ENCODE measurements at places on chromosomes 1 and 21.

GRCh38 chr1:228527596-228527995 is 40.4 kb downstream of the RNF187 start:
- no peak for DNase-seq

GRCh38 chr21:32065654-32066053 is 192.8 kb downstream of the HUNK start:
- DNase-seq, result no peak

DNA sequence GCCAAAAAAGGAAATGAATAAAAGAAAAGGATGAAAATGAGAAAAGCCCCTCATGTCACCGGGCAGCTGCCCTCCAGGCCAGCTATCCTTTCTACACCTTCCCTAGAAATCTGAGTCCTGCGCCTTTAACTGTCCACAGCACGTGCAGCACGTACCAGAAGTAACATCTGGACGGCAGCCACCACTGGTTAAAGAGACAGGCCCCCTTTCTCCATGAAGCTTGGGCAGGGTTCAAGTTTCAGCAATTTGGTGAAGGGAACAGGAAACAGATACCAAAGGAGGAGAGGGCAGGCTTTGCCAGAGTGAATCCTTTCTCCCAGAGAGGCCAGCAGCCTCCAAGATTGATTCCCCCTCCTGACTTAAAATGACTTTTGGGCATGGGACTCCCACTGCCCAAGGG is 3.6 kb upstream of the KIAA2013 start:
- DNase-seq, result no peak

GRCh38 chr1:37701051-37701450 is 8.7 kb downstream of the CDCA8 start:
- DNase-seq, result no peak

- DNase-seq, result no peak
Observed at GRCh38 chr1:80656641-80657040, 1144.1 kb upstream of the ADGRL2 start.

GRCh38 chr1:232776526-232777106 is 28.6 kb upstream of the MAP10 start:
- DNase-seq, result no peak

DNA sequence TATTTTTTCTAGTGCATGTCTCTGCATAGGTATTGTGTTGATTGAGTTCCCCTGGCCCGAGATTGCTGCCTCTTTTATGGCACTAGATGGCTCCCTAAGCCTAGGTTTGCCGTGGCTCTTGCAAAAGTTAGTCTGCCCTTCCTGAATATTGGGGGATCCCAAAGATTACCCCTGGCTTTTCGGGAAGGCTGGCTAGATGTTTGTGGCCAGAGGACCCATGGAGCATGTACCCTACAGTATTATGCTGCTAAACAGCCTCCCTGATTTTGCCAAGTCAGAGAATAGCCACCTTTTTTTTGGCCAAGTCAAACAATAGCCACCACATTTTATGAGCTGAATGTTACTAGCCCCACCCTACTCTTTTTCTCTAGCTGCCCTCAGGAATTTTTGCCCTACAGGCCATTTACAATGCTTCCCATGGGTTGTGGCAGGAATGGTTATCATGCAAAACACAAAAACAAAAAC is 343.2 kb downstream of the OLFM3 start:
- DNase-seq, result peak; percentile 22

DNA sequence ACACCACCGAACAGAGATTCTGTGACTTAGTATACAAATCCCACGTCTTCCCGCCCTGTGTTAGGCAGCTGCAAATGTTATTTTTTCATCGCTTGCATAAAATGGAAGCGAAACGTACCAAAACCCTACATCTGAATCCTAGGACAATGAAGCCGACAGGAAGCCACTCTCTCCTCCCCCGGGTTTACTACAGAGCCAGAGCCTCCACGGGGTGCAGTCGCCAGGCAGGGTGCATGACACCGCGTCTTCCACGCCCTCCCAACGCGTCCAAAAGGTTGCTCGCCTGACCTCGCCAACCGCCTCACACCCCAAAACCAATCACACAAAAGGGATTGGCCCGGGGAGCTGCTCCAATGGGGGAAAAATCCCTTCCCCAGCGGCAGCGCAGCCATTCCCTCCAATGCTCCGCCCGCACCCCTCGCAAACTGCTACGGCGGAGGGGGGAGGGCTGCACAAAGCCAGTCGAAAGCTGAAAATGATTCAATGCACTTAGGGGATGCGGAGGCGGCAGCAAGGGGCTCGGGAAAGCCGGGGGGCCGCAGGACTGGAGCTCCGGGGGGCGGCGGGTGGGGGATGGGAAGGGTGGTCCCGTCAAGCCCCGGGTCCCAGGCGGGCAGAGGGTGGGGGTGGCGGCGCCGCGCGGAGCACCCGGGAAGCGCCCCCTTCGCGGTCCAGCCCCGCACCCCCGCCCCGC is 701 bp downstream of the CEP170 start:
- peak; percentile 85 for DNase-seq

DNA sequence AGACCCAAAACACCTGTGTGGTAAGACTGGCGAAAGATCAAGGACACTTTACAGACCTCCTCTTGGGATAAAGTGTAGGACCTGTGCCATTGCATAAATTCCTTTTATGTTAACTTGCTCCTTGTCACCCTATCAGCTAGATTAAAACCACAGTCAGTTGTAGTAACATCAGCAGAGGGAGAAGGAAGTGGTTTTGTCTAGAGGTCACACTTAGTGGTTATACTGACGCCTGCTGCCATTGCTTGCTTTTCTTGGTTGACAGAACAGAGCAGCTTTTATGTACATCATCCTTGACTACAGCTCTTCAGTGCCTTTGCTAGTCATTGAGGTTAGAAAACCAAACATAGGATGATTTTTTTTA is 101.4 kb downstream of the PBX1 start:
- DNase-seq, result no peak

- DNase-seq, result no peak
Observed at GRCh38 chr21:17441370-17441769, 71.5 kb upstream of the CXADR start.

DNA sequence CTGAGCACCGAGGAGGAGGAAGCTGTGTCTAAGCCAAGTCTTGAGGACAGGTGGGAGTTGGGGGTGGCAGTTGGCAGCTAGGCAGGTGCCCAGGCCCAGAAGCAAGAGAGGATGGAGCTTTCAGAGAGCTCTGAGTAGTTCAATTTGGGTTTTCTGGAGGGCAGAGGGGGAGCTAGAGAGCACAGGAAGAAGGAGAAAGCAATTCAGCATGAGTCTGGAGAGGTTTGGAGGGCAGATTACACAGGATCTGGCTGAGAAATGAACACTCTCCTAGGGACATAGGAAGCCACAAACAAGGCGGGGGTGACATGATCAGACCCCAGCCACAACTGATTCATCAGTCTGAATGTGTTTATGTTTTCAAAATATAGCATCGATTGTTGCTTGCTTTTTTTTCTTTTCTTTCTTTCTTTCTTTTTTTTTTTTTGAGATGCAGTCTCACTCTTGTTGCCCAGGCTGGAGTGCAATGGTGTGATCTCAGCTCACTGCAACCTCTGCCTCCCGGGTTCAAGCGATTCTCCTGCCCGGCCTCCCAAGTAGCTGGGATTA is 23.8 kb downstream of the PTPRF start:
- DNase-seq, result peak; percentile 51

GRCh38 chr1:154714638-154715037 is 106.7 kb upstream of the ADAR start:
- peak; percentile 41 for DNase-seq

DNA sequence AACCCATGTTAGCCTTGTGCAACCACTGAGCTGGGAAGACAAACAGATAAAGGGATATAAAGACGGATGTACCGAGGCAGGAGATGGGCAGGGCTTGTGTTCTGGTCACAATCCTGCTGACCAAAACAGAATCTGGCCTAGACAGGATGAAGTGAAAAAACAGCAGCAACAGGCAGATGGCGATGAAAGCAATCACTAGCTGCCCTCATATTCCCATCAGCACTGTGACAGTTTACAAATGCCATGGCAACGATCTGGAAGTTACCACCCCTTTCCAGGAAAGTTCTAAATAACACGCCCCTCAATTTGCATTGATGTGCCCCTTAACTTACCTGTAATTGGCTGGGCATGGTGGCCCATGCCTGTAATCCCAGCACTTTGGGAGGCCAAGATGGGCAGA is 40.6 kb upstream of the CD46 start:
- DNase-seq, result peak; percentile 48

DNA sequence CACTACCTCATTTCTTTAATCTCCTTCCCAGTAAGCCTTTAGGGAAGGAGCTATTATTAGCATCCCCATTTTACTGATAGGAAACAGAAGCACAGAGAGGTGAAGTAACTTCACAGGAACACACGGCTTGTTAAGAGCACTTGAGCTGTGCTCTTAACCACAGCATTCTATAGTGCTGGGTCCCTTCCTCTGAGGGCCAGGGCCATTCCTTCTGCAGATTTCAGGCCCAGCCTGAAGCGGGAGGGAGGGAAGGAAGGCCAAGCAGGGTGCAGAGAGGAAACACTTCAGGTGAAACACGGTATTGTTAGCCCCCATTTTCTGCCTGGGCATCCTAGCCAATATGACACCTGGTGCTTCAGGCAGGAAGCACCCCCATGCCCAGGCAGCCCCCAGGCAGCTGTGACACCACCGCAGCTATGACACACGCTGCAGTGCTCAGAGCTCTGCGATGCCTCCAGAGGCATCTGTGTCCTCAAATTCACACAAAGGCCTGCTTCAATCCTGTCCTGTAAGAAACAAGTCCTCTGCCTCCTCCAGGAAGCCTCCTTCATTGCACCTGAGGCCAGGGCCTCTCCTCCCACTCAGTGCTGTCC is 4.5 kb upstream of the EXTL1 start:
- DNase-seq, result peak; percentile 81

GRCh38 chr1:74895411-74895810 is 162.5 kb downstream of the TYW3 start:
- peak; percentile 13 for DNase-seq

DNA sequence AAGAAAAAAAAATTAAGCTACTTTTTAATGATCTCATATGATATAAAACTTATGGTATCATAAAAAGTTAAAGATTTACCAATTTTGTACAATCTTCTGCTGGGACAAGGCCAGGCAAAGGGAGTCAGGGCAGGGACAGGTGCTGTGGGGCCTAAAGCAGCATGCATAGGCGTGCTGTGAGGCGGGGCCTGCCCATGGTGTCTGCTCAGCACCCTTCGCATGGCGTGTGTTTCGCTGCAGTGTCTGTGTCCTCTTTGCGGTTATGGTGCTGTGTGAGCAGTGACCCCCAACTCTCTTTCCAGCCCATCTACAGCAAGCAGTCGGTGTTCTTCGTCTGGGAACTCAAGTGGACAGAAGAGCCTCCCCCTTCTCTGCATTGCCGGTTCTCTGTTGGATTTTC is 13.4 kb upstream of the PWP2 start:
- no peak for DNase-seq

DNA sequence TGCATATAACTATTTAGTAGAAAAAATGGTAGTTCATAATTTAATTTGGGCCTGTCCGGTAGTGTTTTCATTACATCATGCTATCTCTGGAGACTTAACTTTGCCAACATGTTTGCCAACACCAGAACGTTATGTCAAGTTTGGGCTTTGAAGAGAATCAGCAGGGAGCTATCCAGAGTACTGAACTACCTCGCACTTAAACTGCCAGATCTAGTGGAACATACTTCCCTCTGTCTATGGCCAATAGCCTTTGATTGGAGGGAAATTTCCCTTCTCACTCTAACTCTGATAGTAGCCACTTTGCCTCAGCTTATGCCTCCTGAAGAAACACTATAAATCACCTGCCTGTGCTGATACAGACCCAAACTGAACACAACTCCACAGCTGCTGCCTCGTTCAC is 10.0 kb downstream of the LRRC53 start:
- no peak for DNase-seq

DNA sequence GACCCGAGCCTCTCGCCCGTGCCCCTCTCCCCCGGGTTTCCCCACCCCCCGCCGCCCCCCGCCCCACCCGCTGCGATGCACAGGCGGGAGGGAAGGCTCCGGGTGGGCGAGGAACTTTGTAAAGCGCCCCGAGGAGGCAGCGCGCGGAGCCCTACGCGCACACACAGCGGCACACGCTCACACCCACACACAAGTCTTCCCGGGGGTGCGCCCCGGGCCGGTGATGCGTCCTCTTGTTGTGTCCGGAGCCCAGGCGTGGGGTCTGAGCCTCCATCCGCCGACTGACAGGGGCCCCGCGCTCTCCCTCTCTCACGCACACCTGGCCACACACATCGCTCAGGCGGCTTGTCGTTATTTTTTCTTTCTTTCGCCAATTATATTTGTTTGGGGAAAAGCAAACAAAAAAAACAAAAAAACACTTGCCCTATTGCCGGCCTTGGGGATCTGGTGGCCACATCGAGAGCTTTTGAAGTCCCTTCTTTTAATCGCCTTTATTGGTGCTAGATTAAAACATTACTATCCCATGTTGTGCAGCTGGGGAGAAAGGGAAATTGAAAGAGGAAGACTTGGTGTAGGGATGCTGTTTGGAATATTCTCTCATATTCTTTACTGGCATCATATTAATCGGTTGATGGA is 770 bp downstream of the NTNG1 start:
- DNase-seq, result peak; percentile 59

DNA sequence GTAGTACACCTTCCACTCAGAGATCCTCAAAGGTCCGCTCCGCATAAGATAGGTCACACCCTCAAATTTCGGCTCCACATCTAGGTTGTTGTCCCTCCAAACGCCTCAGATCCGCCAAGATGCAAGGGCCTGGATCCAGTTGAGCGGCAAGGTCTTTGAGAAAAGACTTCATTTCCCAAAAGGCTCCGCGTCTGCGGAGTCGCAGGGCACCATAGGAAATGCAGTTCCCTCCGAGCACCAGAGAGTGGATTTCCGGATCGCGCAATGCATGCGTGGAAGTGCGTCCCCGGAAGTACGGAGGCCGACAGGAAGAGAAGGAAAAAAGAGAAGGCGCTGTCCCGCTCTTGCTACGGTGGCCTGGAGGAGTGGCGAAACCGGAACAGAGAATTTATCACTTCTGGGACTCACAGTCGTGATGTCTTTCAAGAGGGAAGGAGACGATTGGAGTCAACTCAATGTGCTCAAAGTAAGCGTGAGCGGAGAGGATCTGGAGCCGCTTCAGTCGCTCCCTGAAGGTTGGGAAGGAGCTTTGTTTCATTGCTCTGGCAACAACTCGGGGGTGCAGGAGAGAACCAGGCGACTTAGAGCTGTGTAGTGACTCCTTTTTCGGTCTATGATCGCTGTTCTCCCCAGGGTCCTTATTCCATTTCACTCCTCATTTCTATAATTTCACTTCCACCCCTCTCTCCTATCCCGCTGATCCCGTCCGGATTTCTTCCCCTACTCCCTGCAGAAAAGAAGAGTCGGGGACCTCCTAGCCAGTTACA is at the start of the genes LYSMD1 and SCNM1:
TSS of gene LYSMD1 (minus strand) at position 165 of the 767 bp plus-strand sequence. CDS start 644 bp downstream, outside the sequence.
TSS of gene SCNM1 (plus strand) at position 407 of the 767 bp plus-strand sequence. CDS start at position 416, 9 bp downstream.
- peak; percentile 100 for DNase-seq

DNA sequence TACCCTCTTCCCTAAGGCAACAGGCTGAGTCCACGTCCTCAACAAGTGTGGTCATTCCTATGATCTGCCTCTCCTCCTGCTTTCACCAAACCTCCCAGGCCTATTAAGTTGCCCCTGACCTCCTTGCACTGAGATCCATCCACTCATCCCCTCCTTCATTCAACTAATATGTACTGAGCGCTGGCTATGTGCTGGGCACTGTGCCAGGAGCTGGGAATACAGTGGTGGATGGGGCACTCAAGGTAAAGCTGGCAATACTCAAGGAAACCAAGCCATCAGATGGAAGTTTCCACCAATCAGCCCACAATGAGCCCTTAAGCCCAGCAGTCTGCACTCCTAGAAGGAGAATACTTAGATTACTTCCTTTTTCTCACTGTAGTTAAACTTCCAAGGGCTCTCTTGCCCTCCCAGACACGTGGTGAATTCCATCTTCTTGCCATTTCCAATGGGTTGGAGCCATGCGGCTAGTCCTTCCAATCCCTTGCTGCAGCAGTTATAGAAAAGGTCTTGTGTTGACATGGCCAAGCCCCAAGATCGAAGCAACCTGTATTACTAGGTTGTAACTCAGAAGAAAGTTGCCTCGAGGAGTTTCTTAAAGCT is 279.9 kb upstream of the RUNX1 start:
- no peak for DNase-seq

- peak; percentile 85 for DNase-seq
Observed at GRCh38 chr1:184075055-184076029, 23.8 kb downstream of the TSEN15 start.

Measured in NCI-H82 (cell line).